Breast epithelium (tissue), 4 donors: ENCODE measurements at places on chromosomes 5 and 9. TPM values are rescaled to one million over a fixed set of nuclear protein-coding genes. Genes with fewer than 3 reads are reported as not detected.

DNA sequence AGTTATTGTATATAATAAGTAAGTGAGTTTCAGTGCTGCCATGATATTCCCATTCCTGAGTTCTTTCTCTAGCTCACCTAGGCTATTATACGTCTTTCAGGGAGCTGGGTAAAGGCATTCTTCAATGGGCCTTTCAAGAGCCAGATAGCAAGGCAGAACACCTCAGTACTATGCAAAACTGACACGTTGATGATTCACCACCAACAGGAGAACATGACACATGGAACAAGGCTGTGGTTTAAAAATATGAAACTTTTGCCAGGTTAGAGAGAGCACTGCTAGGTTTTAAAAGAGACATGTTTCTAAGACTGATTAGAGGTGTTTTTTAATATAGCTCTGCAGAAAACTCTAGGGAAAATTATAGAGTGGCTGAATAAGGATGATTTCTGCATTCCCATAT, 95.9 kb downstream of the UGCG start:
- DNase-seq, result no peak
- no peaks in the 10 kb centered on the region for H3K27me3 ChIP-seq
- H3K27ac ChIP-seq, result no peak overlapping the region
- H3K4me1 ChIP-seq, result no peaks in the 10 kb centered on the region
- H3K36me3 ChIP-seq, result no peaks in the 10 kb centered on the region

- no peak overlapping the region for H3K27ac ChIP-seq
- H3K4me1 ChIP-seq, result no peaks in the 10 kb centered on the region
- no peaks in the 10 kb centered on the region for H3K27me3 ChIP-seq
- H3K36me3 ChIP-seq, result no peaks in the 10 kb centered on the region
- H3K4me3 ChIP-seq, result no peak overlapping the region
These were observed 265.6 kb upstream of the FBXL7 start for GRCh38 chr5:15234366-15234765.

- H3K4me3 ChIP-seq, result no peak overlapping the region
- H3K27ac ChIP-seq, result no peak overlapping the region
- H3K4me1 ChIP-seq, result no peaks in the 10 kb centered on the region
- no peaks in the 10 kb centered on the region for H3K27me3 ChIP-seq
- H3K36me3 ChIP-seq, result no peaks in the 10 kb centered on the region
- no peak for DNase-seq
These were observed 45.2 kb downstream of the PAX5 start for GRCh38 chr9:36988848-36989247.

GRCh38 chr9:137405677-137406081, 17.3 kb downstream of the EXD3 start:
- H3K27me3 ChIP-seq, result no peaks in the 10 kb centered on the region
- no peak overlapping the region for H3K27ac ChIP-seq
- H3K36me3 ChIP-seq, result no peaks in the 10 kb centered on the region
- DNase-seq, result no peak
- H3K4me1 ChIP-seq, result peaks cover 12% of the 10 kb centered on the region

- H3K27ac ChIP-seq, result no peak overlapping the region
- H3K27me3 ChIP-seq, result no peaks in the 10 kb centered on the region
- H3K4me3 ChIP-seq, result no peak overlapping the region
- no peaks in the 10 kb centered on the region for H3K36me3 ChIP-seq
These were observed 242.1 kb downstream of the HSPA4 start for GRCh38 chr5:133293960-133294359.

- no peak overlapping the region for H3K4me3 ChIP-seq
- no peaks in the 10 kb centered on the region for H3K36me3 ChIP-seq
- peak; percentile 53 for DNase-seq
- H3K27ac ChIP-seq, result peak overlapping the region; percentile 77
These were observed 27.2 kb downstream of the PRRC2B start for GRCh38 chr9:131420980-131421624.

GRCh38 chr9:106644661-106645060, 218.3 kb upstream of the ZNF462 start:
- H3K4me1 ChIP-seq, result no peaks in the 10 kb centered on the region
- DNase-seq, result no peak
- no peaks in the 10 kb centered on the region for H3K27me3 ChIP-seq
- H3K27ac ChIP-seq, result no peak overlapping the region
- H3K4me3 ChIP-seq, result no peak overlapping the region

DNA sequence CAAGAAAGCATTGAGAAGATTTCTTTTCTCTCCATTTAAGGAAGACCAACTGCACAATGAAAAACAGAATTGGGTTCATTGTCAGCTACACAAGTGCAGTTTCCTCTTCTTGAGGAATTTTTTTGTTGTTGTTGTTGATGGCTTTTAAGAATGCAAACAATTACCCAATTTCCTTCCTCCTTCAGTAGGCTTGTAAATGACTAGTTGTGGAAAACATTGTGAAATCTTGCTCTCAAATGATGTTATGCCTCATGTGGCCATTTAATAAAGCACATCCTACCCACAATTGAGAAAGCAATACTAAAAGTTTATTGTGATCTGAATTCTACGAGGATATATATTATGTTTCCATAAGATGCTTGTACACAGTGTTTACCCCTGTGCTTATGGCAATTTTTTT, 171.6 kb downstream of the FAM174A start:
- no peaks in the 10 kb centered on the region for H3K27me3 ChIP-seq
- H3K27ac ChIP-seq, result no peak overlapping the region
- no peak for DNase-seq

GRCh38 chr5:20618340-20618739, 630.3 kb upstream of the CDH18 start:
- H3K36me3 ChIP-seq, result no peaks in the 10 kb centered on the region
- DNase-seq, result no peak
- no peak overlapping the region for H3K4me3 ChIP-seq
- H3K27ac ChIP-seq, result no peak overlapping the region
- no peaks in the 10 kb centered on the region for H3K4me1 ChIP-seq
- H3K27me3 ChIP-seq, result no peaks in the 10 kb centered on the region

GRCh38 chr9:110767559-110768063, 99.0 kb downstream of the MUSK start:
- H3K27me3 ChIP-seq, result no peaks in the 10 kb centered on the region
- no peak for DNase-seq
- H3K36me3 ChIP-seq, result no peaks in the 10 kb centered on the region

The GPSM1 gene
- 5.6 TPM for total RNA-seq

The SPATA31E1 gene
- not detected for total RNA-seq

The NR5A1 gene
- not detected for total RNA-seq

The ADGRD2 gene
- total RNA-seq, result 2.6 TPM

The AQP7 gene
- total RNA-seq, result 193 TPM

The BRIX1 gene
- 28.8 TPM for total RNA-seq

The PCDHGC5 gene
- 2.1 TPM for total RNA-seq

The HAPLN1 gene
- not detected for total RNA-seq
